Esophagus squamous epithelium (tissue), 5 donors: ENCODE measurements at places on chromosomes 16 and 17. TPM values are rescaled to one million over a fixed set of nuclear protein-coding genes. Genes with fewer than 3 reads are reported as not detected.

DNA sequence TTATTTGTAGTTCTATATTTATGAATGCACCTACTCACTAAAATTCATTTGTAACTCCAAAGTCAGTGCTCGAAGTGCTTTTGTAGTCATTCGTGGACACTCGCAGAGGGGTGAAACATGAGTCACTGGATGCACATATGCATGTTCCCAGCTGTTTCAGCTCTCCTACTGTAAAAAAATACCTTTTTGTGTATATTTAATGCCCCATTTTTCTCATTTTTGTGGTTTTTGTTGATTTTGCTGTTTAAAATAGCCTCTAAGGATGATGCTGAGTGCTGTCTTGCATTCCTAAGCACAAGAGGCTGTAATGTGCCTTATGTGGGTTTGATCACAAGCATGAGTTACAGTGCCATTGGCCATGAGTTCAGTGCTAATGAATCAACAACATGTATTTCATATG lies 30.6 kb downstream of the CENPV start:
- DNase-seq, result no peak

- DNase-seq, result no peak
Measured at GRCh38 chr16:54112451-54113206, 174.0 kb downstream of the IRX3 start.

GRCh38 chr16:74446866-74447265 lies 25.6 kb upstream of the CLEC18B start:
- no peak for DNase-seq

DNA sequence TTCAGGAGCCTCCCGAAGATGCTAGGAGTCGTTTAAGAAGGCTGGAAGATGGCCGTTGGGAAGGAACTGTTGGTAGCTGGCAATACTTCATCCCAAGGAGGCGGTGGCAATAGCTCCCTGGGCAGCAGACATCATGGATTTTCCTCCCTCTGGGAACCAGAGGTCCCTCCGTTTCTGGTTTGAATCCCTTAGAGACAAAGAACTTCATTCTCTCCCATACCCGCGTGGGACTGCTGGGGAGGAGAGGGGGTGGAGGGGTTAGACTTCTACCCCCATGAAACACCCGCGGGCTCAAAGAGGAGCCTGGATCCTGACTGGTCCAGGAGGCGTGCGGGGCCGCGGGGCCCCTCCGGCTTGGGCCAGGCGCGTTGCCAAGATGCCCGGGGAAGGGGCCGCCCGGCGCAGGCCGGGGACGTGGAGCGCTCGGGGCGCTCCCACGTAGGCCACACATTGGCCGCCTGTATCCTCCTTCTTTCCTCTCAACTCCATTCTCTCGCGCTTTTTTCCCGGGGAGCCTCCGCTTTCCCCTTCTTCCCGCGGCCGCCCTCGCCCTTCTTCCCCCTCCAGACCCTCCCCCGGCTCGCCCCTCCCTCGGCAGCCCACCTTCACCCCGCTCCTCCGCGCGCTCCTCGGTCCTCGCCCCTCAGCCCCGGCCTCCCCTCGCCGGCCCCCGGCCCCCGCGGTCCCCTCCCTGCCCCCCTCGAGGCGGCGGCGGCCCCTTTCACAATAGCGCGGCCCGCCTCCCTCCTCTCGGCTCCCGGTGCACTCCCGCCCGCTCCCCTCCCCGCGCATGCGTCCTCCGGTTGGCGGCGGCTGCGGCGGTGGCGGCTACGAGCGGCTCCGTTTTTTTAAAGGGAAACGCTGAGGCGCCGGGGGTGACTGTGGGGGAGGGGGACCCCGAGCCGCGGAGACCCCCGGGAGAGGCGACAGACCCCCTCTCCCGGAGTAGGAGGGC lies at the start of gene MSL1:
Gene MSL1, plus strand, starts transcription at position 791 of the 955 bp plus-strand sequence. CDS start 642 bp downstream, outside the sequence.
- no peak for DNase-seq

DNA sequence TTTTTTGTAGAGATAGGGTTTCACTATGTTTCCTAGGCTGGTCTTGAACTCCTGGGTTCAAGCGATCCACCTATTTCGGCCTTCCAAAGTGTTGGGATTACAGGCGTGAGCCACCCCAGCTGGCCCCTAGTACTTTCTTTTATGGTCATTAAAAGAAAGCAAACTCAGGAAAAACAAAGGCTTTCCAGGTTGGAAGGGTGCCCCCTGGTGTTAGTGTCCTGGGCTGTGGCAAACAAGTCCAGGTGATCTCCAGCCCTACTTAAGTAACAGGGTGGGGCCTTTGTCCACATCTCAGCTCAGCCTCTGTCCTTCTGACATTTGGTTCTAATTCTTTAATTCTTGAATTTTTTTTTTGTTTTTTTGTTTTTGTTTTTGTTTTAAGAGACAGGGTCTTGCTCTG lies 6.9 kb downstream of the IGFBP4 start:
- no peak for DNase-seq

DNA sequence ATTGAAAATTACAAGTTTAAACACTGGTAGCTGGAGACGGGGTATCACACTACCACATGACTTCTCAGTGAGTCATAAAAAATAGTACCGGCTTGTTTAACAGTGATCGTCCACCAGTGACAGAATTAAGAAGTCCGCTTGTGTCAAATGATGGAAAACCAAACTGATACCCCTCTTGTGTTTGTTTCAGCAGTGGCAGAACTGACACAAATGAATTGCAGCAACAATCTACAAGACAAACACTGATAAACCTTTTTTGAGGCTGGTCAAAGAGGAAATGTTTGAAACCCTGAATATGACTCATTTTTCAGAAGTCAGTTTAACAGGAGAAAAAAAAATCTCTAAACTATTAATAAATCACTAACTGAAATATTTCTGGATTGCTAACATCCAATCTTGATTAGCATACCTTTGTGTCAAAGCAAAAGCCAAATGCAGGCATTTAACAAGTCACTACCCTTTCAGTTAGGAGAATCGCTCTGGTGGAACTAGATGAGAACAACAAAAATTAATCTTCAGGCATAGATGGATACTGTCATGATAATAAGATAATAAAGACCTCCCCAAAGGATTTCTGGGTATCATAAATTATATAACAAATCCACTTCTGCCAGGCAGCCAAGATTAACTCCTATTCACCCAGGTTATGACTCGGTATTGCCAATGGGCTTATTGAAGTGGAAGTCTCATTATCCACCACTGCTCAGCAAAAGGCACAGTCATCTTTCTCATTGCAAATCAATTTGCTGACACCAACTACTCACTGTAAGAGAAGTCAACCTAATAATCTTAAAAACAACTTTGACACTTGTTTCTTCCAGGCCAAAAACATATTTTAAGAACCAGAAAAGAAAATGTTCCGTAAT lies 20.8 kb downstream of the DCUN1D3 start:
- no peak for DNase-seq

DNA sequence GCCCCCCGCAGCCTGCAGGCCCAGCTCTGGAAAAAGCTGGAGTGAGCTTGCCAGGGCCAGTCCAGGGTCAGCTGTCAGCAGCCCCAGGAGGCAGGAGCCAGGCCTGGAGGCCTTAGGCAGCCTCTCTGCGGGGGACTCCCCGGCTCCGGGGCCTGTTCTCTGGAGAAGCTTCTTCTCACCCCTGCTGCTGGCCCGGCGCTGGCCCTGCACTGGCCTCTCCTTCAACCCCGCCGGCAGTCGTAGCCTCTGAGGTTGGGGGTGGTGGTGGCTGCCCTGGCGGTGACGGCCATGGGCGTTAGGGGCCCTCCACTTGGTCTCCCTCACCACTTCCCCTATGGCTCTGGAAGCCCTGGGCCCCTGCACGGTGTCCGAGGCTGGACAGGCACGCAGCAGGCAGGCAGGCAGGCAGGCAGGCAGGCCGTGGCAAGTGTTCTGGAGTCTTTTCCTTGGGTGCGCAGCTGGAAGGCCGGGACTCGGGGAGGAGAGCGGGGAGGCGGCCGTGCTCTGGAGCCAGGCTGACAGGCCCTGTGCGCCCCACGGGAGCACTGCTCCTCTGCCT lies 2.1 kb downstream of the FOXF1 start:
- no peak for DNase-seq

- no peak for DNase-seq
Measured at GRCh38 chr17:66076546-66077190, 115.3 kb downstream of the CEP112 start.

GRCh38 chr16:74651841-74652240 lies 14.8 kb downstream of the RFWD3 start:
- no peak for DNase-seq

DNA sequence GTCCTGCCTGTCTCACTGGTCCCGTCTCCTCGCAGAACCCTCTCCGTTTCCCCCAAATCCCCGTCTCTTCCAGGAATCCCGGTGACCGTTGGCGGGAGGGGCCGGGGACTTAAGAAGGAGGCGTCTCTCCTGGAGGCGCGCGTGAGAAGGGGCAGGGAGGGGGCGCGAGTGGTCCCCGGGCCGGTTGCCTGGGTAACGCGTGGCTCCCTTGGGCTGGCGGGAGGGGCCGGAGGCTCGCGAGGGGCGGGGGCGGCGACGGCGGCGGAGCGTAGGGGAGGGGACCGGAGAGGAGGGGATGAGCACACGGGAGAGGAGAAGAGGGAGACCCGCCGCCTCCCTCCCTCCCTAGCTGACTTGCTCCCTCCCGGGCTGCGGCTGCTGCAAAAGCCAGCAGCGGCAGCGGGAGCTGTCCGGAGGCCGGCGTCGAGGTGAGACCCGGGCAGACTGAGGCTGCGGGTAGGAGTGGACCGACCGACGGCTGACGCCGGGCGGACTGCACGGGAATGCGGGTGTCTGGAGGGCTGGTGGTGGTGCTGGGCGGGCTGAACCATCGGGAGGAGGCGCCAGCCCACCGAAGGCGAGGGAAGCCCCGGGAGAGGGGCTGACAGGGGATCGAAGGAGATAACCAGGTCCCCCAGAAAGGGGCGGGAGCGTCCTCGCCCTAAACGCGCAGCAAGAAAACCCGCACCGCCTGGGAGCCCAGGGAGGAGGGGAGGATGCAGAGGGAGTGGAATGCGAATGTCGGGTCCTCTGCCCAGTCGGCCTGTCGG lies at the start of gene PRRT2:
Gene PRRT2, plus strand, starts transcription at position 298 of the 770 bp plus-strand sequence. CDS start 862 bp downstream, outside the sequence.
- no peak for DNase-seq

- DNase-seq, result no peak
Measured at GRCh38 chr17:71870546-71870862, 250.3 kb upstream of the SOX9 start.

Gene CD300A
- total RNA-seq, result 4.4 TPM

Gene CD300LB
- not detected for total RNA-seq

Gene MSLN
- total RNA-seq, result 5.4 TPM

Gene BRIP1
- 1.7 TPM for total RNA-seq

Gene SLC16A3
- 32.9 TPM for total RNA-seq
